ENCODE measurements at places on chromosomes 7 and 10.

- DNase-seq = no peak
Observed at GRCh38 chr7:49321843-49322242, 397.5 kb downstream of the CDC14C start.

GRCh38 chr7:140397784-140398750 is at the start of gene SLC37A3:
Gene SLC37A3 (minus strand): TSS chr7:140398530. CDS start chr7:140382526, 16,004 bp downstream.
- DNase-seq = peak; percentile 85

DNA sequence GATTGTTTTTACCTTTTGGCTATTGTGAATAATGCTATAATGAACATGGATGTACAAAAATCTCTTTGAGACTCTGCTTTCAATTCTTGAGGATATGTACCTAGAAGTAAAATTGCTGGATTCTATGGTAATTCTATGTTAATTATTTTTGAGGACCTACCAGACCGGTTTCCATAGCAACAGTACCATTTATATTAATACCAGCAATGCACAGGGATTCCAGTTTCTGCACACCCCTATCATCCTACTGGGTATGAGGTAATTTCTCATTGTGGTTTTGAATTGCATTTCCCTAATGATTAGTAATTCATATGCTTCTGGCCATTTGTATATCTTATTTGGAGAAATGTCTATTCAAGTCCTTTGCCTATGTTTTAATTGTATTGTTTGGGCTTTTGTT is 9.9 kb upstream of the PPP1R9A start:
- DNase-seq = no peak

- no peak for DNase-seq
Observed at GRCh38 chr7:68789597-68789996, 808.7 kb upstream of the AUTS2 start.

- no peak for DNase-seq
Observed at GRCh38 chr7:14018751-14019150, 29.3 kb upstream of the ETV1 start.

- no peak for DNase-seq
Observed at GRCh38 chr10:29649561-29650551, 15.1 kb upstream of the SVIL start.

- DNase-seq = no peak
Observed at GRCh38 chr7:41007811-41008210, 695.1 kb downstream of the INHBA start.

GRCh38 chr7:151088856-151089699 is 2.8 kb downstream of the AGAP3 start:
- no peak for DNase-seq

DNA sequence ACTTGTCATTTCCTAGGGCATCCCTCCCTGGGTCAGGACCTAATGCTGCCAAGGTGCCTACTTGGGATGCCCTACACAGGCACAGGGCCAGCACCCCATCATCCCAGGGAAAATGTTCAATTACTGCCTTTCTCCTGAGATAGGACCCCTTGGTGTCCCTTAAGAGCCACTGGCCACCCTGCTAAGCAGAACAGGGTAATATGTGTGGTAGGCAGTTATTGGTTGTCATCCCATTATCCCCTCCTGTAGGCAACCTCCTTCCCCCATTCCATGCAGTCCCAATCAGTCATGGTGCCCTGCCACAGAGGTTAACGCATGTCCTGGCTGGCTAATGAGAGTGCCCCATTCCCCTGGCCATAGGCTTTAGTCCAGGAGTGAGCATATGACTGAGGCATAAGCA is 53.2 kb downstream of the PRLHR start:
- no peak for DNase-seq

GRCh38 chr7:139351027-139351426 is 8.7 kb upstream of the LUC7L2 start:
- no peak for DNase-seq

GRCh38 chr7:30751696-30752273 is at the start of gene INMT:
Gene INMT (plus strand): TSS chr7:30752135. CDS start chr7:30752151, 16 bp downstream.
- no peak for DNase-seq

- no peak for DNase-seq
Observed at GRCh38 chr10:45418849-45419675, 45.0 kb downstream of the ALOX5 start.

DNA sequence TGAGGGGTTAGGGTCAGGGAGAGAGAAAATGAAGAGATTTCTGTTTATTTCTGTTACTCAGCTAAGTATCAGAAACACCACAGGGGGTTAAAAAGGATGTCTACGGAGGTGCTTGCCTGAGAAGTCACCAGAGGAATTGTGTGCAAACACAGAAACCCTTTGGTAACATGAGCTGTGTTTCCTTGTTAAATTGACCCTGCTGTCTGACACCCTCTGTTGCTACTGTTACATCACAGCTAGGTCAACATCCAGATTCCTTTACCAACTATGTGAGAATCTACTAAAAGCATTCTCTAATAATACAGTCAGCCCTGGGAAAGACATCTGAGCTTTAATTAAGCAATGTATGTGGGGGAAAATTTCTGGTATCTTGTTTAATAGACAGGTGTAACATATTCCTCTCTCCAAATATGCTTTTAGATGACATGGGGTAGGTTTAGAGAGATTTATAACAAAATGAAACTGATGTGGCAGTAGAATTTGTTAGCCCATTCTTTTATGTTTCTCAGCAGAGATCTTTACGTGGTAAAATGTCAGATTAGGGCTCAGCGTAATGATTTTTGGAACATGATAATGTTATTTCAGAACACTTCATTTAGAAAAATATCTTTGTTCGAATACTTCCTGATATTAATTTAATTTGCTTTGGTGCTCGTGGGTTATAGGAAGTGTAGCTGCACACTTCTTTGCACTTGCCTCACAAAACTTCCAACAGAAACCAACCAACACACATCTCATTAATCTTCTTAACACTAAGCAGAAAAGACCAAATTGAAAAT is 168.0 kb upstream of the AHR start:
- DNase-seq = no peak

DNA sequence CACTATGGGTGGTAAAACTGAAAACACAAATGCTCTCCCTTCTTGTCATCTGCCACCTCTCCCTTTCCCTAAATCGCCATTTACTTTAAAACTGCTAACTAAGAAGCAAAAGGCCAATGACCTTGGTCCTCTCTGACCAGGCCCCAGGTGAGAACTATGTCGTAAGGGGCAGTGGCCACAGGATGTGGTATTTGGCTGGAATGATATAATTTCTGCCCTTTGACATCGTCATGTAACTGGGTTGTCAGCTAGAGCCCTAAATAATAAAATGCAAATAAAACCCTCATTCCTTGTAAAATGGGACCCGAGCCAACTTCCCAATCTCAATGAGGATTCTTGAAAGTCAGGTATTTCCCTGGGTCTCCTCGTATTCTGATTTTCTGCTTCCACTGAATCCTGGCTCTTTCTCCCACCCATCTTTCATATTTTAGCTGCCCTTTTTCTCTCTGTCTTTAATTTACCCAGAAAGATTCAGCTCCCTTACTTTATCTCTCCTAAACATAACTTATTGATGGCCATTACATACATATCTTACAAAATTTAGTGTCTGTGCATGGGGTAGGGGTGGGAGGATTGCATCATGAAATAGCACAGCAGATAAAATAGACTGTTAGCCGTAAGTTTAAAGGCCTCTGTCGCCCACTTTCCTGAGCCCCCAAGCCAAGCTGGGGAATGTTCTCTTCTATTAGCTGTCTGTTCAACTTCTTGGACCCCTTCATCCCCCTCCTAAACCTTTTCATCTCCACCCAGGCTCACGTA is 3.2 kb upstream of the EEPD1 start:
- no peak for DNase-seq

DNA sequence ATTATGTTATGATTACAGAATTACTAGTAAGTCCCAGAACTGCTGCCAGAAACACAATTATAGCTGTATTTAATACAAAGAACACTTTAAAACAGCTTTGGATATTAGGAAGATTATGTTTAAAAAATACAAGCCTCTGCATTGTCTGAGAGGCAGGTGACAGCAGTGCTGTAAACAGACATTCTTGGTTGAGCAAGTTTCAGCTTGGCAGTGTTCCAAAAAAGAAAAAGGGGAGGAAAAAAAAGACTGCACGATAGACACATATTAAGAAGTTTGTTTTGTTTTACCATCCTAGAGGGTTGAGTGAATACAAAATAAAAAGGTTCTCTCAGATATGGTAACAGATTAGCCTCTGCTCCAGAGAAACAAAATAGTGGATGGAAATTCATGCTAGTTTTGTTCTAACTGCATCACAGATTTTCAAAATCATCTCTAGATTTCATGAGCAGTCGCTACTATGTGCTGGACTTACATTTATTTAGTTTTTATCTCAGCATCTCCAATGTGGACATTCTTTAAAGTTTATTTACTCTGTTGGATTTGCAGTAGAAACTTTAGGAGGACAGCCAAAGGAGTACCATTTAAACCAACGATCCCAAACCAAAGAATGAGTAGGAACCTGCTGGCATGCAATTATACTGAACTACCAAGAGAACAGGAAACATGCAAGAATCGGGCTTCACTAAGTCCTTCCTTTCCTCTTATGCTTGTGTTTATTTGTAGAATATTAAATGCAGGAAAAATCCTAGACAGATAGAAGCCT is 9.0 kb downstream of the FAM204A start:
- no peak for DNase-seq

- DNase-seq = no peak
Observed at GRCh38 chr10:70060389-70060788, 7.7 kb downstream of the MACROH2A2 start.

- no peak for DNase-seq
Observed at GRCh38 chr10:19874791-19875190, 58.6 kb downstream of the PLXDC2 start.

- DNase-seq = no peak
Observed at GRCh38 chr10:21732067-21732772, 198.2 kb downstream of the MLLT10 start.

- no peak for DNase-seq
Observed at GRCh38 chr7:9250876-9251275, 817.5 kb downstream of the NXPH1 start.

DNA sequence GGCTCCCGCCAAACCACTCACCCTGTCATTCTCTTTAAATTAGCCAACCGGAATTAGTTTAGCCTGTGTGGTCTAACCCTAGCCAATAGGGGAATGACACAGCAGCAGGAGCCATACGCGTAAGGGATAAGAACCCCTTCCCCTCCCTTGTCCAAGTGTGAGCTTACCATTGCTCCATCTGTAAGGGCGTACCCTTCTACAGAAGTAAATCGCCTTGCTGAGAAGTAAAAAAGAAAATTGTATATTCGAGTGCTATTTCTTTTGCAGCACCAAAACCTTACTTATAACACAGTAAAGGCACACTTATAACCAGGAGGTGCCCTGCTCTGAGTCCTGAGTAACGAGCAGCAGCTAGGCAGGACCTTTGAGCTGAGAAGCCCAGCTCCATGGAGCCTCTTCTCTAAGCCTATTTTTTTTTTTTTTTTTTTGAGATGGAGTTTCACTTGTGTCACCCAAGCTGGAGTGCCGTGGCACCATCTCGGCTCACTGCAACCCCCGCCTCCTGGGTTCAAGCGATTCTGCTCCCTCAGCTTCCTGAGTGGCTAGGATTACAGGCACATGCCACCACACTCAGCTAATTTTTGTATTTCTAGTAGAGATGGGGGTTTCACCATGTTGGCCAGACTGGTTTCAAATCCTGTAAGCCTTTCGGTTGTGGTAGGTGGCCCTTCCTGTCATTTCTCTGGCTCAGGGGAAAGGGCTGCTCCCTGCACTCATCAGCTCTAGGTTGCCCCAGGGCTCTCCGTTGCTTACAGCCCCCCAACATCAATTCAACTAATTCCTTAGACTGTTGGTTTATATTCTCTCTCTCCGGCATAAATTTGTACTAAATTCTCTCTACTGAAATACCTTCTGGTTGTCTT is 73.3 kb downstream of the NSUN6 start:
- DNase-seq = no peak

GRCh38 chr7:79272066-79272669 is 181.3 kb downstream of the MAGI2 start:
- no peak for DNase-seq

- no peak for DNase-seq
Observed at GRCh38 chr10:66833861-66834260, 92.0 kb upstream of the LRRTM3 start.

- DNase-seq = no peak
Observed at GRCh38 chr10:480928-481552, 208.4 kb downstream of the DIP2C start.

- no peak for DNase-seq
Observed at GRCh38 chr7:44307301-44307900, 18.0 kb downstream of the CAMK2B start.

All from effector CD4-positive, alpha-beta T cell (primary cell).